DND-41 (cell line): ENCODE measurements at places on chromosomes 4 and X.

DNA sequence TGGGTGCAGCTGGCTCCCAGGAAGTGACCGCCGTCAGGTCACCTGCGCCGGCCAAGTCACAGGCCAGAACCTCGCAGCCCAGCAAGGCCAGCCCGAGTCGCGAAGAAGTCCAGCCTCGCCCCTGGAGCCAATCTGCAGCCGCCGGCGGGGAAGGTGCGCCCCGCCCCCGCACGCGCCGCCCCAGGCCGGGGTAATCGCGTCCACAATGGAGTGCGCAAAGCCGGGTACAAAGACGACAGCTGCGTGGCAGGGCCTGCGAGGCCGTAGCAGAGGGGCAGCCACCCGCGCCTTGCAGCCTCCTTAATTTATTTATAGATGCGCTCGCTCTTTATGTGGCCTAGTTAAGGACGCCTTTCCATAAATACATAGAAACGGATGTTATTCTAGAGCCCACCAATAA, 139.4 kb upstream of the CPEB2 start:
- no peak overlapping the region for H3K4me3 ChIP-seq
- H3K27ac ChIP-seq: no peak overlapping the region
- H3K4me1 ChIP-seq: no peaks in the 10 kb centered on the region
- no peaks in the 10 kb centered on the region for H3K27me3 ChIP-seq

GRCh38 chr4:69831646-69832325, 28.2 kb downstream of the SULT1E1 start:
- no peak for DNase-seq
- H3K36me3 ChIP-seq: no peaks in the 10 kb centered on the region
- H3K27me3 ChIP-seq: peaks cover 7% of the 10 kb centered on the region
- no peak overlapping the region for H3K4me3 ChIP-seq

DNA sequence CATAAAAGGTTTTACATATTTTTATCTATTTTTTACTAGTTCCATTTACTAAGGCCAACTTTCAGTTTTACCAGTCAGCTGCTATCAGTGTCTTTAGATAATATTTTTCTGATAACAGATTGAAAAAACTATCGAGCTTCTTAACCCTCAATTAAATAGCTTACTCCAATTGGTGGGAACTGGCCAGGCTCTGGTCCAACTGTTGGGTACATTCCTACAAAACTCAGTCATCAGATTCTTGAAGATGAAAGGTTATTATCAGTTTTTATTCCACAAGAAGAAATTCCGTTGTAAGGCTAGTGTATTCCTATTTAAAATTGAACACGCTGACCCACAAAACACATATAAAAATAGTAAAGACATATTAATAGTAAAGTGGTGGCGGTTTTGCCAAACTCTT, 346.2 kb downstream of the MAPK10 start:
- no peak overlapping the region for H3K4me3 ChIP-seq
- H3K27ac ChIP-seq: no peak overlapping the region
- H3K36me3 ChIP-seq: no peaks in the 10 kb centered on the region
- H3K27me3 ChIP-seq: peaks cover 3% of the 10 kb centered on the region

DNA sequence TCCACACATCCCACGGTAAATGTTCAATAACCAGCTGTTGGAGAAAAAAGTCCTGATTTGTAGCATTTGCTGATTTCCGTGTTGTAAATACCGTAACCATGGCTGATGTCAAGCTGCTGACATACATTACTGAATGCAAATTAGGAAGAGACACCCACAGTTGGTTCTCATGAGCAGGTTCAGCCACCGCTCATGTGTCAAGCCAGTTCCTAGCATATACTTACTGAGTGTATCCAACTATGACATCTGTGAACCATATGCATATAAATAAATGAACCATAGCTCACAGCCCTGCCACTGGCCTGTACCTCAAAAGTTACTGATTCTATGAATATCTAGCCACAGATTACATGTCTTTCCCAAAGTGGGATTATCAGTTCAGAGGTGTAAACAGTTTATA, 29.5 kb downstream of the FHDC1 start:
- DNase-seq: no peak
- no peak overlapping the region for H3K27ac ChIP-seq
- no peaks in the 10 kb centered on the region for H3K36me3 ChIP-seq
- no peaks in the 10 kb centered on the region for H3K27me3 ChIP-seq
- H3K4me1 ChIP-seq: no peaks in the 10 kb centered on the region

GRCh38 chrX:118329175-118329574, 16.7 kb upstream of the WDR44 start:
- DNase-seq: no peak
- H3K27me3 ChIP-seq: no peaks in the 10 kb centered on the region
- H3K27ac ChIP-seq: no peak overlapping the region
- no peak overlapping the region for H3K4me3 ChIP-seq
- no peaks in the 10 kb centered on the region for H3K4me1 ChIP-seq

DNA sequence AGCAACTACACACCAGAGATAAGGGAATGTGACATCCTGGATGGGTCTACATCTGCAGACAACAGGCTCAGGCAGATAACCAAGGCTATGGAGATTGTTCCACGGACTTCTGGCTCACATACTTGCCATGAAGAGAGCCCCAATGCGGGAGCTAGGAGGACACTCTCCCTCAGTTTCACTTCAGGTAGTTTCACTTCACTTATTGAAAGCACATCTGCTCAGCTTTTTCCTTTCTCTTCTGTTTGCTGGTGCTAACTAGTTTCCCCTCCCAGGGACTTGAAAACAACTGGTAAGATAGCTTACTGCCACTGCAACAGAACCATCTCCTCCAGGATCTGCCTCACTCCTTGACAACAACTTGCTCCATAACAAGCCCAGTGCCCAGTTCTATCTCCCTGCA, 1.4 kb upstream of the CT47C1 start:
- H3K4me1 ChIP-seq: no peaks in the 10 kb centered on the region
- H3K36me3 ChIP-seq: no peaks in the 10 kb centered on the region
- H3K27ac ChIP-seq: no peak overlapping the region
- H3K27me3 ChIP-seq: no peaks in the 10 kb centered on the region
- DNase-seq: no peak

DNA sequence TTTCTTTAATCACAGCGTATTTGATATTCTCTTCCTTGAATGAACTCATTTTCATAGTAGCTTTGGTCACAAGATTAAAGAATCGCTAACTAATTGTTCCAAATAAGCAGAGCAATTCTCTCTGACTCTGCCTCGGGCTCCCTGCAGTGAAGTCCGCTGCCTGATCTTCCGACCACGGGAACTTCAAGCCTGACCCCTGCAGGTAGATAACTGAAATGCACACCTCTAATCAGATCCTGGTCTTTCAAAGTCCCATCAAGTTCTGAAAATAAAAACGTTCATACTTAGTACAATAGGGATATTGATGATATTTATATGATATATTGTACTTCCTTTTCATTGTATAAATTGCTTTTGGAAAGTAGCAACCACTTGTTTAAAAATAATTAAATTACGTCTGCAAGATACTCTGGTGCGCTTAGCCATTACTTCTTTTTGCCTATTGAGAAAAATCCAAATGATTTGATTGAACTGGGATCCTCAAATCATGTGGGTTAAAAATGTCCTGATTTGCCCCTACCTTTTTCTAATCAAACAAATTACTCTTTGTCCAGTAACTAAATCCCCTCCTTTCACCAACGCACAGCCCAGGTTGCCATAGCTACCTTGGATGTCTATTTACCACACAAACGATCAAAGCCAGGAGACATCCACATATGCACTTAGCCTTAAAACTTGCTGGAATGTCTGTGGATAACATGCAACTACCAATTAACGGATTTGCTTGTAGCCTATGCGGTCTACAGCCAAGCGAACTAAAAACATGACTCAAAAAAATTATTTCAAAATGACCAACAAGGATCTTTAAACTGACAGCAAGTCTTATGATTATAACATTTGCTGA, 4.2 kb downstream of the MID1 start:
- H3K27me3 ChIP-seq: no peaks in the 10 kb centered on the region
- DNase-seq: peak; percentile 9
- no peak overlapping the region for H3K4me3 ChIP-seq
- no peaks in the 10 kb centered on the region for H3K4me1 ChIP-seq
- H3K27ac ChIP-seq: no peak overlapping the region
- no peaks in the 10 kb centered on the region for H3K36me3 ChIP-seq
